ENCODE measurements at places on chromosomes 4 and X.

- no peak for DNase-seq
These were observed 113.5 kb downstream of the RAP1GDS1 start for GRCh38 chr4:98374643-98375042.

- DNase-seq: no peak
These were observed 145.8 kb upstream of the SPRY1 start for GRCh38 chr4:123250843-123251242.

DNA sequence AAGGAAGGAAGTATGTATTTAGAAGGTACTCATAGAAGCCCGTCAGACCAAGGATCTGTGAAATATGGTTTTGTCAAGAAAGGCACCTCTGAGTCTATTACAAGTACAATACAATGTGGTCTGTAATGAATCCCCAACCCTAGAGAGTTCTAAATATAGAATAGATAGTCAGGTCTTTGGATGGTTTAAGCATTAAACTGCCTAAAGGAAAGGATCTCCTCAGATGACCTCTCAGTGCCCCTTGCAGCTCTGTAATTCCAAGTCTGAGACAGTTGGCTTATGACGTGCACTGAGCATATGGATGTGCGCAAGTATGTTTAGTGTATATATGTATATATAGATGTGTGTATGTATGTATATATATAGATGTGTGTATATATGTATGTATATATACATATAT lies 62.0 kb downstream of the CCSER1 start:
- DNase-seq: no peak

DNA sequence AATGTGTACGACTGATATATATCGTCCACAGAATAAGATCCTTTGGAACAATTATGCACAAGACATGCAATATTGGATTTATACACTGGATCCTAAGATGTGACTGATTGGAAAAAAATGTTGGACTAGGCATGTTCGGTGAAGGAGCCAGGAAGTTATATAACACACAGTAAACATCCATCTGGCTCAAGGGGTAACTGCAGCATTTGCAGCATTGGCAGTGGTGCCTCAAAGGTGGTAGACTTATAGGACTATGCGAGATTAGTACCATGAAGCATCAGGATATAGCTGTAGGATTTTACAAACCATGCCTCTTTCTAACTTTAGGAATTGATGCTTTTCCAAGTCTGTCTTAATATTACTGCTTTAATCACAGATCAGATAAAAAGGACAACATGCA lies 34.3 kb downstream of the MSX1 start:
- DNase-seq: no peak

- DNase-seq: no peak
These were observed 119.0 kb downstream of the ANKRD50 start for GRCh38 chr4:124593494-124593893.

- DNase-seq: no peak
These were observed 133.2 kb downstream of the KDM6A start for GRCh38 chrX:45006002-45006800.

GRCh38 chr4:180052629-180053028 lies 2190.6 kb upstream of the TENM3 start:
- DNase-seq: no peak

GRCh38 chr4:123046096-123046495 lies 123.7 kb upstream of the NUDT6 start:
- DNase-seq: no peak

GRCh38 chrX:106481341-106481740 lies 130.4 kb upstream of the RADX start:
- peak; percentile 54 for DNase-seq

GRCh38 chr4:152828122-152828521 lies 48.4 kb downstream of the ARFIP1 start:
- DNase-seq: no peak

DNA sequence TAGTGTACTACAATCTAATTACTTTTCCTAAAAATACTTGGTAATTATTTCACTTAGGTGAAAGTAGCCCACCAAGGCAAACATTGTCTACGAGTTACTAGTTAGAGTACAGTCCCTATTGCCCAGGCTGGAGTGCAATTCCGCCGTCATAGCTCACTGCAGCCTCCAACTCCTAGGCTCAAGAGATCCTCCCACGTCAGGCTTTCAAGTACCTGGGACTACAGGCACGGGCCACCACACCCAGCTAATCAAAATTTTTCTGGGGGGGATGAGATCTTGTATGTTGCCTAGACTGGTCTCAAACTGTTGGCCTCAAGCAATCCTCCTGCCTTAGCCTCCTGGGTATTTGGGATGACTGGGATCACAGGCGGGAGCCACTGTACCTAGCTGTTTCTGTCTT lies 21.9 kb downstream of the FAM193A start:
- DNase-seq: no peak

DNA sequence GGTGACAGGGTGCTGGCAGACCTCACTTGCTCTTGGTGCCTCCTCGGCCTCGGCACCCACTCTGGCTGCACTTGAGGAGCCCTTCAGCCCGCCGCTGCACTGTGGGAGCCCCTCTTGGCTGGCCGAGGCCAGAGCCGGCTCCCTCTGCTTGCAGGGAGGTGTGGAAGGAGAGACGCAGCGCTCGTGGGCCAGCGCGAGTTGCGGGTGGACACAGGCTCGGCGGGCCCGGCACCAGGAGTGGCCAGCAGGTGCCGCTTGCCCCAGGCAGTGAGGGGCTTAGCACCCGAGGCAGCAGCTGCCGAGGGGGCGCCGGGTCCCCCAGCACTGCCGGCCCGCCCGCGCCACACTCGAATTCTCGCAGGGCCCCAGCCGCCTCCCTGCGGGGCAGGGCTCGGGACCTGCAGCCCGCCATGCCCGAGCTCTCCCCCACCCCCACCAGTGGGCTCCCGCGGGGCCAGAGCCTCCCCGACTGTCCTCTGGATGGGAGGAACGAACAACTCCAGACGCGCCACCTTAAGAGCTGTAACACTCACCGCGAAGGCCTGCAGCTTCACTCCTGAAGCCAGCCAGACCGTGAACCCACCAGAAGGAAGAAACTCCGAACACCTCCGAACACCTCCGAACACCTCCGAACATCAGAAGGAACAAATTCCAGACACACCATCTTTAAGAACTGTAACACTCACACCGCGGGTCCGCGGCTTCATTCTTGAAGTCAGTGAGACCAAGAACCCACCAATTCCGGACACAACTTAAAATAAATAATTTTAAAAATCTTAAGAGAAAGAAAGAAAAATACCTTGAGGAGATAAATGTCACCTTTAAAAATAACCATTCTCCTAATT lies 311.1 kb upstream of the SLC7A11 start:
- DNase-seq: no peak

- no peak for DNase-seq
These were observed 247.9 kb upstream of the POF1B start for GRCh38 chrX:85627363-85627762.

GRCh38 chrX:86369847-86370630 lies 221.8 kb downstream of the DACH2 start:
- DNase-seq: no peak

DNA sequence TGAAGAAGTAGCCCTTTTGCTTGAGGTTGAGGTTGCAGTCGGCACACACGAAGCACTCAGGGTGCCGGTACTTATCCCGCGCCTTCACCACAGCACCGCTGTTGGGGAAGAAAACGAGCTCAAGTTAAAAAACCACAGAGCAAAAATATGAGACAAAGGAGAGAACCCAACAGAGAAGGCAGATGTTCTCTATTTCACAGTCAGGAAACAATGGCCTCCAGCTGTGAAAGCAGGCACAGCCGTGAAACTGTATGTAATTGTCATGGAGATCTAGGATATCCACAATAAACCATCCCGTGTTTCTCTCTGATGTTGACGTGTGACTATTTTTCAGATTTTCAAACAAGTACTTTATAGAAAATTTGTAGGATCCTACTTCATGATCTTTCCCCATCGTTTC lies 30.9 kb upstream of the CCDC110 start:
- no peak for DNase-seq

- DNase-seq: no peak
These were observed 52.0 kb upstream of the CCDC160 start for GRCh38 chrX:134184936-134185335.

GRCh38 chrX:47831788-47832187 lies 4.9 kb upstream of the ZNF81 start:
- DNase-seq: peak; percentile 66

DNA sequence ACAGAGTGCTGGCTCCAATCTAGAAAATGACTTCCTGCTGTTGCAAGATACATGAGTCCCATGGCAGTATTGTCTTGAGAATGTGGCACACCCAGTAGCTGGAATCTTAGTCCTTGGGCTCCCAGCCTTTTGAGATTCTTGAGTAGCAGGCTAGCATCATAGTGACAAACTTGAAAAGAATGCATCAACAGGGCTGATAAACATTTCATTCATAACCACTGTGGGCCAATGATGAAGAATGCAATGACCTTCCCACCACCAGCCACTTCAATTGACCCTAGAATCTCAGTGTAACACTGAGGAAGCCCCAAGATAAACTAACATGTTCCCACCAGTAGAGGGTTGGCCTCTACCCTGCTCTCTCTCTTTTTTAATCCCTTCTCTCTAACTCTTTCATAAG lies 329.3 kb downstream of the GBA3 start:
- no peak for DNase-seq

GRCh38 chr4:162347842-162348213 lies 184.0 kb upstream of the FSTL5 start:
- DNase-seq: no peak

DNA sequence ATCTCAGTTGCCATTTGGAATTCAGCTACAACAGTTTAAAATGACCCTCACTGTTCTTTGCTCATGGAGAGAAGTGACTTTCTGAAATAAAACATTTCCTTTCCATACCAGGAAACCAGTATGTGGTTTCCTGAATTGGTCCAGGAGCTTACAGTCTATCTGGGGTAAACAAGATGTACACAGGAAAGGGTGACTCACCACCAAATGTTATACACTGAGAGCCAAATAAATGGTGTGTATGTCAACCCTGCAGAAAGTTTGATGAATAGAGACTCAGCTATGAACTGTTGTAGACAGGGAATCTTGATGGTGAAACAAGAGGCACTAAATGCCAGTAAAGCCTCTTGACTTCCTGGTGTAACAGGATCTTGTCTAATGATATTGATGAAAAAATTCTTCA lies 100.4 kb downstream of the HS6ST2 start:
- peak; percentile 0 for DNase-seq

- DNase-seq: no peak
These were observed 39.3 kb downstream of the PAGE1 start for GRCh38 chrX:49656533-49656932.

DNA sequence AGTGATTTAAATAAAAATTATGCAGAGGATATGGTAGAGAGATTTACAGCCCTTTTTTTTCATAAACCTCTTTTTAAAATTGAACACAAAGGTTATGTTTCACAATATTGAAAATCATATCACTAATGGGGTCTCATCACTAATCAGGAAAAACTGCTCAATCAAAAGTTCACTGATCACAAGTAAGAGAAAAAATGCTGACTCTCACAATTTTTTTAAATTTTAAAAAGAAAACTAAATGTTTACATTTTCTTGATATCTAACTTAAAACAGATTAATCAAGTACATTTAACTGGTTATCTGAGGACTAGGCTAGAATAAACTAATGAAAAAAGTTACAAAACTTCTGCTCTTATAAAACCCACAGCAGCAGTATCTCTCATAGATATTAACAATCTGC lies 8.5 kb downstream of the LAMTOR3 start:
- DNase-seq: no peak

GRCh38 chrX:105527759-105528158 lies 294.6 kb upstream of the NRK start:
- no peak for DNase-seq

DNA sequence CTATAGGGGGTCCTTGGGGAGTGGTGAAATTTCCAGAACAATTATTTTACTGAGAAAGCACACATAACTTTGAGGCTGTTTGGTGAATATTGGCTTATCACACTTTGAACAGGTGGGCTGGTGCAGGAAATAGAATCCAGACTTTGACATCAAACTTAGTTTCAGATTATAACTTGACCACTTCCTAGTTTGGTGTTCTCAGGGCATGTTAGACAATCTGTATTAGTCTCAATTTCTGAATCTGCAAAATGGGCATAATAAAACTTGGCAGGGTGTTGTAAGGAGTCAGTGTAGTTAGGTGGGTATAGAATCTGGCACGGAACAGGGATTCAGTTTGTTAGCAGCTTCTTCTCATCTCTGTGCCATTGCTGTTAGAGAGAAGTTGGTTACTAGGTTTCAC lies 43.3 kb upstream of the MBNL3 start:
- DNase-seq: no peak

DNA sequence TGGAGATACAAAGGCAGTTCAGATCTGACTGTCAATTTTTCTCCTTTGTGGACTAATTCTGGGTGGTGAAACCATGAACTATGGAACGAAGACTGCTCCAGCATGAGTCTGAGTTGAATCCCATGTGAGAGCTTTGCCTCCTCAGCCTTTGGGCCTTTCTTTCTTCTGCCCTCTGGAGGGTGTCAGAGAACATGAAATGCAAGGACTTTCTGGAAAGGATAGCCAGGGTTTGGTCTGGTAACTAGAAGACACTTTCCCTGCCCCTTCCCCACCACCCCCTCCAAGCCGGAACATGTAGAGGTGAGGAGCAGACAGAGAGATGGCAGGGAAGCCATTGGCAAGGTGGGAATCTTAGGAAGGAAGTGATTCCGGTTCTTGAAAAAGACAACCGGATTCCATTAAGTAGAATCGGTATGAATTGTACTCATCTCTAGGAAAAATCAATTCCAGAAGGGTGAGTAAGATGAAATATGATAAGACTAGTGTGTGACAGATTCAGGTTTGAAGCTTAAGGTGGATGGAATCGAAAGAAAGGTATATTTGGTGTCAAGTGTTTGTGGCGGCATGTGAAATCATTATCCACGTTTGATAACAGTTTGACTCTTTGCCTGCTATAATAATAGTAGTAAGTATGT lies 19.0 kb downstream of the FHL1 start:
- no peak for DNase-seq

- no peak for DNase-seq
These were observed 1114.6 kb upstream of the AGA start for GRCh38 chr4:178556796-178557195.

GRCh38 chr4:3297066-3297859 lies 4.4 kb downstream of the RGS12 start:
- DNase-seq: no peak

- no peak for DNase-seq
These were observed 540.9 kb downstream of the PPARGC1A start for GRCh38 chr4:23348789-23349498.

DNA sequence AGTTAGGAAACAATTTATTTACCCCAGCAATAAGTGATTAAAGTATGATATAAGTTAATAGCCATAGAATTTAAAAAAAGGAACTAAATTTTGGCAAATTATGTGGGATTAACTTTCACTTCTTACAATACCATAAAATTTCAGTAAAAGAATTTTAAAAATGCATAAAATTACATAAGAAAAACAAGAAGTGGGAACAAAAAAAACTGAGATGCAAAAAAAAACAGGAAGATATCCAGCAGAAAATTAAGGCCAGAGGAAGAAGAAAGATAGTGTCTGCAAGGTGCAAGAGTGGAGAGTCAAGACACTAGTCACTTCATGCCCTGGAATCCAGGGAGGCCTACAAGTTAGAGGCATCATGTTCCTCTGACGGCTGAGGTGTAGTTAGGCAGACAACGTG lies 184.2 kb downstream of the GASK1B start:
- no peak for DNase-seq

All from CD4-positive, alpha-beta T cell treated with Interleukin-21 for 1 hour (primary cell).